ENCODE measurements at places on chromosomes 2 and 18.

- DNase-seq = no peak
These were observed 900 bp downstream of the SLC40A1 start for GRCh38 chr2:189579585-189580186.

GRCh38 chr2:237552908-237553307 is 13.5 kb upstream of the PRLH start:
- no peak for DNase-seq

- DNase-seq = no peak
These were observed 442.2 kb downstream of the DSEL start for GRCh38 chr18:67074309-67074708.

DNA sequence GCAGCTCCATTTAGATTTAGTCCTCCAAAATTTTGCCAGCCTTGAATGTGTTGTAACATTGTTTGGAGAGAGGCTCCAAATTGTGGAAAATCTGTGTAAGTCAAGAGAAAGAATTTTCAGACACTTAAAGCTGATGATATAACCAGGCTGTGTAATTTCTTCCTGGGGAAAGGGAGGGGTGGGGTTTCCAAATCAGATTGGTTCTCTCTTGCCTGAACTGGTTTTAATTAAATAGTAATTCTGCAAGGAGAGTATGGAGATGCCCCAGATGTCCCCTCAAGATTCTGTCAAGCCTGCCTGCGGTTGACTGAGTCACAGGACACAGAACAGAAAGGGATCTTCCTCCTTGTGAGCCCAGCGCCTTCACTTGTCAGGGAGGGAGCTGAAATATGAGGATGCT is 54.5 kb downstream of the C18orf63 start:
- no peak for DNase-seq

DNA sequence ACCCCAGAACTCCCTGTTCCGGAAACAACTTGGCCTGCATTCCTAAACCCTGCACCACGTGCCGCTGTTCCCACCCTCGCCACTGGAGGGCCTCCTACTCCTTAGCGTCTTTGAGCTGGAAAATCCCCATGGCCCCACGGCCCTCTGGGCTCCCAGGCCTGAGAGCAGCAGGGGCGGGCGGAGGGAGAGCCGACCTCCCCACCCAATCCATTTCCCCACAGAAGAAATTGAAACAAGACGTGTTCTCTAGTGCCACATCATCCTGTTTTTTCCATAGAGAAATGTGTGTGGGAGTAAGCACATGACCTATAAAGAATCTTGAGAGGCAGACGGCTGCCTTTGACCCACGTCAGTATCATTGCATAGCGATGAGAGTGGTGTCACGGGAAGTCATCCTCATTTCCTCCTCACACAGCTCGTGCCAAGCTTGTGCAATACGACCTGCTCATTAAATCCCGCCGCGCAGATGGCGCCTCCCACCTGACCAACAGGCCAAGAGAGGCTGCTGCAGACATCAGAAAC is 79.2 kb downstream of the LAMA1 start:
- no peak for DNase-seq

- no peak for DNase-seq
These were observed 79.2 kb upstream of the EPC2 start for GRCh38 chr2:148565272-148565894.

DNA sequence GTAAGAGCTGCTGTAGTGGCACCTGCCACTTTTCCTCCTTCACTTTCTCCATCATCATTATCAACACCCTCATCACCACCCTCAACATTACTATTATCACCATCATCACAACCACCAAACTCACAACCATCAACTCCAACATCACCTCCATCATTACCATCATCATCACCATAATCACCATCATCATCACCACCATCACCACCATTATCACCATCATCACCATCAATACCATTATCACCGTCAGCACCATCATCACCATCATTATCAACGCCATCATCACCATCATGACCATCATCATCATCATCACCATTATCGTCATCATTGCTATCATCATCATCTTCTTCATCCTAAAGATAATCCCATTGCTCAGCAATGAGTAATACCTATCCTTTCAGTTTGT is 255.8 kb downstream of the CYRIA start:
- no peak for DNase-seq

DNA sequence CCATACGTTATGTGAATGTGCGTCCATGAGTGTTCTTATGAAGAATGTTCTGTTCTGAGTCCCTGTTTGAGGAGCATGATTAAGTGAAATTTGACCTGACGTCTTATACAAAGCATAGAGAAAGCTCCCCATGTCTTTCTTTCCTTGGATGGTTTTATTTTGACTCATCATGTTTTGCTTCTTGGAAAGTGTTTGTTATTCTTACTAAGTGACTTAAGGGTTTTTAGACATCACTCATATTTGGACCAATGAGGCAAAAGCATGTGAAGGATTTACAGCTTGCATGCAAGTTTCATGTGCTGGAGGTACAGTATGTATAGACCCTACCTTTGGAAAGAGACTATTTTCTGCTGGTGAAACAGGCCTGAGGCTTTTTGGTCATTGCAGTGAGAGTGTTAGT is 33.5 kb upstream of the ZEB2 start:
- DNase-seq = no peak

GRCh38 chr18:55248495-55248894 is 289.2 kb upstream of the CCDC68 start:
- DNase-seq = no peak

GRCh38 chr18:74531043-74531442 is 3.3 kb upstream of the CNDP1 start:
- DNase-seq = no peak

- DNase-seq = no peak
These were observed 74.2 kb upstream of the TMEM200C start for GRCh38 chr18:5969355-5969988.

DNA sequence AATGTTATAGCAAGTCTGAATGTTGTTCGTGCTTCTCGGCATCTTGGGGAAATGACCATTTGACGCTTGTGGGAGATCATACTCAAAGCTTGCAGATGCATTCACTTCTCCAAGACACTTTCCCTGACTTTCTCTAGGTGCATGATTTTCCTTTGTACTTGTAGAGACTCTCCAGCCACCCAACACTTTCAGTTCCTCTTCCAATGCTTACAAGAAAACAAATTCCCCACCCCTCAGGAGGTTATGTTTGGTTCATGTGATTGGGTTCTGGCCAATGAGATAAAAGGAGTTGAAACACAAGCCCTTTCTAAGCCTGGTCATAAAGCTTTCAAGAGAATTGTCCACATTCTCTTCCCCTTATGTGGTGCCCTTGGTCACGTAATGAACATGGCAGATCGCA is 156.3 kb downstream of the EPHA4 start:
- DNase-seq = no peak

DNA sequence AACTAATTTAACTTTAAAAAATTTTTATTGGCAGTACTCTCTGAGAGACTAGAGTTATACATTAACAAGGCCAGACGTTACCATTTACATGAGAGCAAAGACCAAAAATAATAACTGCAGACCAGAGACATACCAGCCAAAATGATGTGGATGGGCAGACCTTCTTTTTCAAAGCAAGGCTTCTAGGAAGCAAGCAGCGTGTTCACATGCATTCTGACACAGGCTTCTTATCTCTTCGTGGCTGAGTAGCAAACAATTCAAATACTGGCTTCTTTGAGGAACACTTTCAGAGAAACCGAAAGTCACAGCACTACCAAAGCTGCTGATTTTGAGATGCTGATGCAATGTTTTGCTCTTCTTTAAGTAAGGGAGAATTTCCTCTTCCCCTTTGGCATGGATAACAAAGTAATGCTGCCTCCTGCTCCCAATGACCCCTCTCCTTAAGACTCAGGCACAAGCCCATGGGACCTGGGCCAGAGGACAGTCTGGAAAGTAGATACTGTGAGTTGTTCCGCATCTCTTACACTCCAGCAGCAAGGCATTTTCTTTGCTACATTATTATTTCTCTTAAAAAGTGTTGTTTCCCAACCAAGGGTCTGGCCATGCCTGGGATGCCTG is 181.9 kb downstream of the MREG start:
- DNase-seq = no peak

GRCh38 chr18:10530002-10530401 is 4.2 kb downstream of the NAPG start:
- no peak for DNase-seq

DNA sequence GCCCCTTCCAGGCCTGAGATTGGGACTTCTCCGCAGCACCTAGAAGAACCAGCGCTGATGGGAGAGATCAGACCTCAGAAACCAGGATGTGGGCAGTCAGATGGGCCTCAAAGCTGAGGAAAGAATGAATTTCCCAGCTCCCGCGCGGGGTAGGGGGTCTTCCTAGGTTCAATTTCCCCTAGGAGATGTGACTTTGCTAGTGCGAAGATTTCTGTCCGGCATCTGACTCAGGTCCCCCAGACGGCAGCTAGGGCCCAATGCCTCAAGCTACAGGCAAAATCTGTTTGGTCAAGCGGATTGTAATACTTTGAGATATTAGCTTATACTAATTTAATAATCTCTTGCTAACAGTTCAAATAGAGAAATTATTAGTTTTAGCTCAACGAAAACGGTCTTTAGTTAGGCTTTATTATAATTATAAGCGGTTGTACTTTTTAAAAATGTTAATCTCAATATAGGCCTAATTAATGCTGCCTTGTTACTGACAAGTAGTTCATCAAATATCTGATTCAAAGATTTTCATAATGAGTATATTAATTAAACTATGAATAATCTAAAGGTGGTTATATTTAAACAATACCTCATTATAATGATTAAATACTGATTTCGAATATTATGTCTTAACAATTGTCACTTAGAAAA is 5.8 kb downstream of the DLX1 start:
- no peak for DNase-seq

GRCh38 chr2:216991563-216991962 is 131.7 kb upstream of the TNP1 start:
- no peak for DNase-seq

DNA sequence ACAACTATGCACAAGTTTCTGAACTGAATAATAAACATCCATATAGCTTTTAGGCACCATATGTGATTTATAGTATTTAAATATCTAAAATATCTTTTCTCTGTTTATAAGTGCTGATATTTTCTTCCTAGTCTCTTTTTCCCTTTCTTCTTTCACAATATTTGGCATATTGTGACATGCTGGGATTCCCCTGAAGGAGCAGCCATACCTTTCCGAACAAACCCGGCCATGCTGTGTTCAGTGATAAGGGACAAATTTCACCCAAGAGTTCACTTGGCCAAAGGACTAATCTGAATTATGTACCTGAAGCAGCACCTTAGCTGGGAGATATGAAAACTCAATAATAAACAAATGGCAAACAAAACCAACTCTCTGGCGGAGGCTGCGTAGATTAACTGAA is 250.8 kb downstream of the RDH14 start:
- DNase-seq = no peak

GRCh38 chr2:200411831-200412230 is 98.0 kb downstream of the KCTD18 start:
- no peak for DNase-seq

- DNase-seq = no peak
These were observed 88.1 kb downstream of the ASXL2 start for GRCh38 chr2:25790074-25790790.

GRCh38 chr18:78739115-78739514 is 240.5 kb upstream of the SALL3 start:
- no peak for DNase-seq

DNA sequence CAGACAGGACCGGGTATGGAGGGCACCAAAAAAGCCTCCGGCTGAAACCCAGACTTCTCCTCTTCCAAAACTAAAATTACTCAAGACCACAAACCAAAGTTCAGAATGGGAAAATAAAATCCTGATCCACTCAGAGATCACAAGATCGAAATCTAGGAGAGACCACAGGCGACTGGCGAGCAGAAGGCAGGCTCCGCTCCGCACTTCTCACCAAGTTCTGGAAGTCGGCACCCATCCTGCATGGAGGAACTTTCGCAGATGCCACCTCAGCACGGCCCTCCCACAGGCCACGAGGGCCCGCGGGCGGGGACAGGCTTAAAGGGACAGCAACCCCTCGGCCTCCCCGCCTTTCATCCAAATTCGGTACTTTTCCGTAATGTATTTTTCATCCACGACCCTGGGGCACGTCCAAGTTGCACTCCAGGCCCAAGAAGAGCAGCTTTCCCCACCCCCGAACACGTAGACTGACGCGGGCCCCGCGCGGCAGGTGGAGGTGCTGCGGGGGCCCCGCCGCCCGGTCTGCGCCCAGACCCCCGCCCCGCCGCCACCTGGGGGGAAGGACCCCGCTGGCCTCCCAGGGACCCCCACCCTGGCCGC is 43.7 kb downstream of the HDLBP start:
- peak; percentile 71 for DNase-seq

- no peak for DNase-seq
These were observed 27.5 kb downstream of the OSBPL1A start for GRCh38 chr18:24370120-24370519.

- no peak for DNase-seq
These were observed 11.3 kb downstream of the MALT1 start for GRCh38 chr18:58682429-58683069.

DNA sequence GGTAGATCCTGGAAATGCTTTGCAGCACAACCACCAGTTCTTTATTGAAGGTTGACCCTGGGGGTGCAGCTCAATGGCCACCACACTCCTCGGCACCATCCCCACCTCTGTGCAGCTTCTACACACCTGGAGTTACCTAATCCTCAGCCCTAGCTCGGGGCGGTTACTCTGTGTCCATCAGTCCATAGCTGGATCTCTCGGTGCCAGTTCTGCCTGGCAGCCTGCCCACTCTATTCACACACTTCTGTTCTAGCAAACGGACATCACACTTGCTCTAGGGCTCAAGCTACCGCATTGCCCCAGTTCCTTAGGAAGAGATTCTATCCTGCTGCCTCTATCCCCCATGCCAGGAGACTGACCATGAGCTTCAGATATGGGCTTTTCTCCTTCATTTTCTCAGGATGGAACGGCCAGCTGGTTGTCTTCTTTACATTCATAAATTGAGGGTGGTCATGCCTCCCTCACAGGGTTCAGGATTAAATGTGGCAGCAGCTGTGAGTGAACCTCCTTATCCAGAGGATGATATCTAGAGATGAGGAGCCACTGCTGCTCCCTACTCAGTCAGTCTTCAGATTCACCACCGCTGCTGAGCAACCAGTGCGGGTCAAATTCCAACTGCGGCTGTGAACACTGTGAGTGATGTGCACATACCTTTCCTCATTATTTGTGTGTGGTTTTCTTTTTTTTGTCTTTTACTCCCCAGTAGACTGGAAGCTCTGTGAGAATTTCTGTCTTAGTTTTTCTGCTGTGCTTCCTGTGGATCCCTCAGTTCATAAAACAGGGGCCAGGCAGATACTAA is 66.9 kb upstream of the TRIB2 start:
- DNase-seq = no peak

DNA sequence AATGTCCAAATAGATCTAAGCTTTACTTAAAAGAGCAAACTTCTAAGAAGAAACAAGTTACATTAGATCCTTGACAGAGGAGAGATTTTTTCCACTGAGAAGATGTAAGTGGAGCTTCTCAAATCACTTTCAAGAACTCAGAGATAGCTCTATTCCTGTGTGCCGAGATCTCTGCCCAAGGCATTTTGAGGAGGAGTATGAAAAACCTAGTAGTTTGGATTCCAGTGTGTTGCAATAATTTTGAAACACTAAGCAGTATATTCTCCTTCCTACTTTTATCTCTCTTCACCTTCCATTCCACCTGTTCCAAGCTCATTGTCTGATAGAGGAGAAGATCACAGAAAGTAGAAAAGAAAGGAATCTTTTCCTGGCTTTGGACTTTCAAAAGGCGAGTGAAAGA is 192.0 kb upstream of the TANK start:
- no peak for DNase-seq

GRCh38 chr2:49950646-49951045 is 796.3 kb upstream of the FSHR start:
- DNase-seq = no peak

GRCh38 chr2:182915369-182916326 is 49.2 kb upstream of the FRZB start:
- no peak for DNase-seq

- DNase-seq = no peak
These were observed 5.0 kb downstream of the ZNF516 start for GRCh38 chr18:76490033-76490432.
